ENCODE measurements at places on chromosomes 4 and X. TPM values are rescaled to one million over a fixed set of nuclear protein-coding genes. Genes with fewer than 3 reads are reported as not detected.

ARFIP1 gene
- 54.9 TPM for total RNA-seq

F8A2 gene
- total RNA-seq = not detected

CYSLTR1 gene
- 4.5 TPM for total RNA-seq

- no peak for DNase-seq
These were observed 6.8 kb downstream of the TBC1D19 start for GRCh38 chr4:26590639-26591038.

DNA sequence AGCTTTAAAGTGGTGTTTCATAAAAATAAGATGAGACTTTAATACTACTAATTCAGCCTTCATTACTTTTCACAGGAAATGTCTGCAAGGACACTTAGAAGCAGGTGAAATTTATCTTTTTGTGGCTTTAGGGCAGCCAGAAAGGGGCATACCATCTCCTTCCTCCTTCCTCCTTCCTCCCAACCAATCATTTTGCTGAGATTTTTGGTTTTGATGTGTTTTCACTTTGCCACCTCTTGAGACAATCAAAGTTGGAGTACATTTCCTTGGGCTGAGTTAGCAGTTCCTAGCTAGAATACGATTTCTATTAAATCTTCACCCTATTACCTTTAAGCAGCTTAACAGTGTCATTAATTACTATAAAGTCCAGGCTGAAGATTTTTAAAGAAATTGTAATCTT is 5.1 kb upstream of the NDST3 start:
- DNase-seq = no peak

GRCh38 chr4:22202975-22203710 is 254.6 kb upstream of the KCNIP4 start:
- DNase-seq = no peak

- DNase-seq = no peak
These were observed 29.0 kb downstream of the NAA11 start for GRCh38 chr4:79296768-79297428.
